CD4-positive, CD25-positive, alpha-beta regulatory T cell (primary cell): ENCODE measurements at places on chromosomes 3 and 15. TPM values are rescaled to one million over a fixed set of nuclear protein-coding genes. Genes with fewer than 3 reads are reported as not detected.

DNA sequence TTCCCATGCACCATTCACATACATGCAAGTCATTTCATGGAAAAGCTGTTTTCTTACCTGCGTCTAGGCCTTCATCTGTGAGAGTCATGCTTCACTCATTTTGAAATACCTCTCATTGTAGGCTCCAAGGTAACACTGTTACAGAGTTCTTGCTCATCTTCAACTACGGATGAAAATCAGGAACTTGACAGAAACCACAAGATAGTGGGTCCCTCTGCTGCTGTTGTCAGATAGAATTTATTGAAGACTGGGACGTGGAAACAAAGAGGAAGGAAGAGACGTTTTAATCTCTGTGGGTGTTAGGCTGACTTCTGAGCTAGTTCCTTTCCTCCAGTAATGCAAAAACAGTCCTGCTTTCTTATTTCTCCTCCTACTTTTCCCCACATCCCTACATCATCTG, at the start of gene P2RY14:
Gene P2RY14 (minus strand): TSS at position 313 of the 400 bp plus-strand sequence. CDS start 64,226 bp downstream, outside the sequence.
- no peaks in the 10 kb centered on the region for H3K27me3 ChIP-seq
- H3K4me3 ChIP-seq: peak within 1 kb of the TSS; percentile 54
- no peak within 1 kb of the TSS for H3K27ac ChIP-seq
- H3K36me3 ChIP-seq: no peaks in the 10 kb centered on the region
- DNase-seq: no peak
- H3K4me1 ChIP-seq: peaks cover 6% of the 10 kb centered on the region

DNA sequence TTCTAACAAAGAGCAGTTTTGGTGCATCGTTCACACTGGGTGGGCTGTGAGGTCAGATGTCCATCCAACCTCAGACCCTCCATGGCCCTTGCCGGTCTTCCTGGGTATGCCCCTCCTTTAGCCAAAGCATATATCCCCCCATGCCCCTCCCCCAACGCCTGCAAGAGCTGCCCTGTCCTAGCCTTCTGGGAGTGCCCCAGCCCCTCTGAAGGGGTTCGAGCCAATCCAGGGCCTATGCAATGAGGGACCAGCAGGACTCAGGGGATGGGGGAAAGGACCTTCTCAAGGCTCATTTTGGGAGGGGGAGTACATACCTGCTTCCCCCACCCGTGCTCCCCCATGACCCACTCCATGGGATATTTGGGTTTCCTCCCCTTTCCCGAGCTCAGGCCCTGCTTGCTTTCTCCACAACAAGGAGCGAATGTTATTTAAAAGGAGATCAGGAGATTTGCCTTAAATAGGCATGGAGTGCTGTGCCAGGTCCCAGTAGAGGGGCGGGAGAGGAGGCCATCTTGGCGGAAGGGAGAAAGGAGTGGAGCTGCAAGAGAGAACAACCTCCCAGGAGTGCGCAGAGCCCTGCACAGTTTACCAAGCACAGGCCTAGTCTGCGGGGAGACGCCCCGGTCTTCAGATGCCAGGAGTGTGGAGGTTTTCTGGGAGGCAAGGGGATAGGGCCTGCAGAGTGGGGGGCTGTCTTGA, 18.2 kb downstream of the PIF1 start:
- DNase-seq: no peak
- H3K27me3 ChIP-seq: no peaks in the 10 kb centered on the region
- peaks cover 4% of the 10 kb centered on the region for H3K4me1 ChIP-seq
- no peak overlapping the region for H3K4me3 ChIP-seq
- no peaks in the 10 kb centered on the region for H3K36me3 ChIP-seq

The LNP1 gene
- 0.74 TPM for total RNA-seq

The HCN4 gene
- total RNA-seq: not detected

The TMEM40 gene
- 4.4 TPM for total RNA-seq

- no peaks in the 10 kb centered on the region for H3K4me1 ChIP-seq
- H3K36me3 ChIP-seq: no peaks in the 10 kb centered on the region
- H3K27me3 ChIP-seq: no peaks in the 10 kb centered on the region
- H3K27ac ChIP-seq: no peak overlapping the region
- no peak overlapping the region for H3K4me3 ChIP-seq
- DNase-seq: no peak
Observed at GRCh38 chr3:61903931-61904657, 342.7 kb downstream of the PTPRG start.

DNA sequence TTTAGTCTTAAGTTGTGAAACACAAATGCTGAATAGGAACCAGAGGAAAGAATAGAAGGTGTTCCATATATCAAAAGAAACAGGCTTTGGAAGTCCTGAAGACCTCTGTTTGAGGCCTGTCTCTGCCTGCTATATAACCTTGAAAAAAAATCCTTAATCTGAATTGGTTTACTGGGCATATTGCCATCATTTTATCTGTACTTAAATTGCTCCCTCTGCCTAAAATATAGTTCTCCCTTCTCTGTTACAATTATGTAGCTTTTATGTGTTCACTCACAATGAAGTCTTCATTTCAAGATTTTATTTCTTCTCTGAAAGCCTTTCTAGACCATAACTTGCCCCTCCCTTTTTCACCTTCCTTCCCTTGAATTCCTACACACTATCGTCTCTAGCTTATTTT, 21.2 kb downstream of the ARL13B start:
- DNase-seq: no peak
- no peaks in the 10 kb centered on the region for H3K27me3 ChIP-seq
- H3K4me3 ChIP-seq: no peak overlapping the region
- no peaks in the 10 kb centered on the region for H3K4me1 ChIP-seq
- H3K36me3 ChIP-seq: no peaks in the 10 kb centered on the region
- H3K27ac ChIP-seq: no peak overlapping the region

The ZSCAN2 gene
- total RNA-seq: 4.8 TPM

DNA sequence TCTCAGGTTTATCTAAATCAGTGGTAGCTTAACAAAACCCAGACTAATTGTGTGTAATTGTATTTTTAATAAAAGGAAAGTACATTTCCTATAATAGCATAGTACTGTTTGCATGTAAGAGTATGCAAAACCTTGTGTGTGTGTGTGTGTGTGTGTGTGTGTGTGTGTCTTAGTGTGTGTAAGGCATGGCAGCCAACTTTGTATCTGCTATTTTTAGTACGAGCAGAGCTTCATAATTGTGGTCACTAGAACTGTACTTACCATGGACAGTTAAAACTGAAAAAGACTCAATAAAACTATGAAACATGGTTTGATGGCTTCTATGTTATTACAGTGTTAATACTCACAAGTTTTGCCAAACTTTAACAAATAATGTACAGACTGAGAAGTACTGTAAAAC, 6.2 kb downstream of the P2RY1 start:
- H3K27me3 ChIP-seq: peaks cover 6% of the 10 kb centered on the region
- no peaks in the 10 kb centered on the region for H3K4me1 ChIP-seq
- H3K4me3 ChIP-seq: no peak overlapping the region
- no peak for DNase-seq
- H3K27ac ChIP-seq: no peak overlapping the region

GRCh38 chr3:194300382-194300758, 50.8 kb downstream of the CPN2 start:
- peaks cover 15% of the 10 kb centered on the region for H3K4me1 ChIP-seq
- DNase-seq: no peak
- no peaks in the 10 kb centered on the region for H3K36me3 ChIP-seq
- H3K4me3 ChIP-seq: no peak overlapping the region
- no peak overlapping the region for H3K27ac ChIP-seq

The ZNF662 gene
- total RNA-seq: 1.3 TPM

DNA sequence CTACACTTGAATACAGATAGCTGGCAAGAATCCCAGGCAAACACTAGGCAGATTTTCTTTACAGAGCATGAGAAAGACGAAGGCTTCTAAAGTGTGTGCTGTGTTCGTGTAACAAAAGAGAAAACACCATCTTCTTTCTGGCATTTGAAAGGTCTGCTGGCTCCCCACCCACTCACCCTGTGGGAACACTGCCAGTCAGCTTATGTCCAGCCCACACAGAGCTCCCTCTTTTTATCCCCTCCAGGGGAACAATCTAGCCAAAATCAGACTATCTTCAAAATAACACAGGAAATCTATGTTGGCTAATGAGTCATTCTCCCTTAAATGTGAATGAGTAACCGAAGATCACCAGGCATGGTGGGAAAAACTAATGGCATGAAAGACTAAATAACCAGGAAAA, 45.6 kb upstream of the PAQR5 start:
- H3K27ac ChIP-seq: no peak overlapping the region
- no peak overlapping the region for H3K4me3 ChIP-seq
- H3K36me3 ChIP-seq: peaks cover 4% of the 10 kb centered on the region
- H3K27me3 ChIP-seq: no peaks in the 10 kb centered on the region
- no peak for DNase-seq

The RAD51 gene
- 5.5 TPM for total RNA-seq

The ALDH1A2 gene
- total RNA-seq: not detected

The SAMD7 gene
- not detected for total RNA-seq

DNA sequence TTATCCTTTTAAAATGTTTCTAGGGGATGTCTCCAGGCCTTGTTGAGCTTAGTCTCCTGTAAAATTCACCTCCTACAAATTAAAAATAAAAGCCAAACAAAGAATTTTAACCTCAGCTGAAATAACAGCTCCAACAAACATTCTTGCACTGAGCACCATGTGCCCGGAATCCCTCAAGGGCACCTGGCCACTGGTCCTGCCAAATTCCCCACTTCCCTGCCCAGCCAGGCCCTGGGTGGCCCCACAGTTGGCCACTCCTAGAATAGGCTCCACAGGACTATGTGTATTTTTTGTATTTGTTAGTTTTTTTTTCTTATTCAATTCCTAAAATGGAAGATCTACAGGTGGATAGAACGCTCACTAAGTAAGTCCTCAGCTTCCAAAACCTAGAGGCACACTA, 33.1 kb upstream of the PLA2G4E start:
- no peak overlapping the region for H3K27ac ChIP-seq
- H3K4me1 ChIP-seq: peaks cover 7% of the 10 kb centered on the region
- H3K27me3 ChIP-seq: peaks cover 4% of the 10 kb centered on the region

The PDCD10 gene
- 69.9 TPM for total RNA-seq

The ADPRH gene
- total RNA-seq: 6.6 TPM

The FANCD2 gene
- total RNA-seq: 18.5 TPM

GRCh38 chr15:75178171-75178937, 23.3 kb upstream of the C15orf39 start:
- H3K27me3 ChIP-seq: peaks cover 12% of the 10 kb centered on the region
- peaks cover 7% of the 10 kb centered on the region for H3K4me1 ChIP-seq
- no peak overlapping the region for H3K27ac ChIP-seq

The UBAP1L gene
- total RNA-seq: 10.1 TPM

DNA sequence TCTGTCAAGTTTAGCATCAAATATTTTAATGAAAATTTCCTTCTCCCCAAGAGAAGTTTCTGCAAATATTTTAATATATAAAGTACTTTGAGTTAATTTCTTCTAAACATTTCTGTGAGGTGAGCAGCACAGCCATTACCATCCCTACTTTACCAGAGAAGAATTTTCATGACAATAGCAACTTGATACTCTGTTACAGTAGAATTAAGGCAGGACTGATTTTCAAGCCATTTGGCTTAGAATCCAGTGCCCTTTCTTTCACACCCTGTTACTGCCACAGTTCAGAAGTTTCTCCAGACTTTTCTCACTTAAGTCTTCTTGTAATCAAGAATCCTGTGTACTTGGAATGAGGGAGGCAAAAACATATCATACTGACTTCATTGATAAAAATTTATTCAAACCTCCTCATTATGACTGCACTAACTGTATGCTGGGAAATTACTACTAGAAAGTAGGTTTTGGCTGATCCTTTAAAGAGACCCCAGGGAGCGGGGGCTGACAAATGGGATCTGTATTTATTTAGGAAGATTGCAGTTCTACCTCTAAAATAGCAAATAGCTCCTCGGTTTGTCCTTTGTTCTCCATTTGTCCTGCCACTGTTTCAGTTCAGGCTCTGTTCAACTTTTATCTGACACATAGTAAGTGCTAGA, 557.0 kb upstream of the SGO1 start:
- no peaks in the 10 kb centered on the region for H3K27me3 ChIP-seq
- no peaks in the 10 kb centered on the region for H3K4me1 ChIP-seq
- no peak overlapping the region for H3K27ac ChIP-seq
- H3K4me3 ChIP-seq: no peak overlapping the region

DNA sequence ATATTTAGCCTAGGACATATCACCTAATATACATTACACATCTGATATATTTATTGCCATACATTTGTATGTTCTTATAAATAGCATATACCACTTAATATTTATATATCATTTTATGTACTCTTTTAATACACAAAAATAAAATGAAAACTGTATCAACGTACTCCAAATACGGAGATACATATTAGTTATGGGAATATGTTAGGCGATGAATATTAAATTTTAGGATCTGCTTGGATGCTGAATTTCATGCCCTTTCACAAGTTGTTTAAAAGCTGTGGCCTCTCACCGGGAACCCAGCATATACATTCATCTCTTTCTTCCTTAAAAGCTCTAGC, 50.6 kb downstream of the ZIC4 start:
- no peak for DNase-seq
- H3K36me3 ChIP-seq: no peaks in the 10 kb centered on the region

DNA sequence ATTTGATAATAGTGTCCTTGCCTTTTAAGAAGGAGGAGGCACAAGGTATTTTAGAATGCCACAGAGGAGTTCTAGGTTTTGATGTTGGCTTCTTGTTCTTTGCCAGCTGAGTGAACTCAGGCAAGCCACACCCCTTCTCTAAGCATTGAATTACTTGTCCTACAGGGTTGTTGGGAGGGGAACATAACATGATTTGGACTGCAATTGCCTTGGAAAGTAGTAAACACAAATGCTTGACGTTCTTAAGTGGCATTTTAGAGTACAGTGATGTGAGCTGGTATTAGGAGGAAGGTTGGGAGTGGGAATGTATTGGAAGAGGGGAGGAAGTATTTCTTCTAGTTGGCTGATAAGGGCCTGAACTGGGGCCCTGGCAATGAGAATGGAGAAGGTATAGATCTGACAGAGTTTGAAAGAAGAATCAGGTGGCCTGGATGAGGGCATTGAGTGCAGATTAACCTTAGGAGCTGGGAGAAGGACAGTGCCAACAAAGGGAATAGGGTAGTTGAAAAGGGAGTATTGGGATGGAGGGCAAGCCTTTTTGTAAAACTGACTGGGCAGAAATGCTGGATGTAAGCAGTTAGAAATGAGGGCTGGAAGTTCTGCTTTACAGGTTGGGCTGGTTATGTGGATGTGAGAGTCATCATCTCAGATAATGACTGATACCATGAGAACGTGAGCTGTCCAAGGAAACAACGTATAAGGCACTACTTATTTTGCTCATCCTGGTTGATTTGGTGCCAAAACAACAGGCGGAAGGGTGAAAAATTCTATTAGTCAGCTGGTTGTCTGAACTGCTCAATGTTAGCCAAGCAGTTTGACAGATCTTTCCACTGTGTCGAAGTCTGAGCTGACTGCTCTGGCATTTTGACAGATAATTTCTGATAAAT, 16.7 kb downstream of the KAT2B start:
- no peak for DNase-seq
- peak overlapping the region; percentile 78 for H3K27ac ChIP-seq
- peak overlapping the region; percentile 80 for H3K4me3 ChIP-seq
- H3K27me3 ChIP-seq: no peaks in the 10 kb centered on the region
- H3K4me1 ChIP-seq: peaks cover 45% of the 10 kb centered on the region
- H3K36me3 ChIP-seq: no peaks in the 10 kb centered on the region

GRCh38 chr3:173735841-173736240, 338.3 kb downstream of the NLGN1 start:
- H3K27ac ChIP-seq: no peak overlapping the region
- H3K4me1 ChIP-seq: no peaks in the 10 kb centered on the region
- H3K27me3 ChIP-seq: no peaks in the 10 kb centered on the region
- DNase-seq: no peak

The ERC2 gene
- total RNA-seq: not detected

The EAF2 gene
- 5.7 TPM for total RNA-seq

The TOPAZ1 gene
- not detected for total RNA-seq

GRCh38 chr3:113831103-113831355, 7.6 kb upstream of the GRAMD1C start:
- no peaks in the 10 kb centered on the region for H3K36me3 ChIP-seq
- H3K27me3 ChIP-seq: no peaks in the 10 kb centered on the region
- no peak overlapping the region for H3K27ac ChIP-seq
- peaks cover 14% of the 10 kb centered on the region for H3K4me1 ChIP-seq
